ENCODE measurements at places on chromosomes 5 and 9. TPM values are rescaled to one million over a fixed set of nuclear protein-coding genes. Genes with fewer than 3 reads are reported as not detected.

Gene HTR1A
- total RNA-seq: not detected

Gene ZDHHC21
- 7.8 TPM for total RNA-seq

Gene MVB12B
- 12.0 TPM for total RNA-seq

Gene TRIM41
- total RNA-seq: 9.7 TPM

Gene PCDHGA5
- 5.9 TPM for total RNA-seq

Gene PCDHB13
- total RNA-seq: 11.7 TPM

Gene LTC4S
- total RNA-seq: 8.8 TPM

Gene FBXO4
- total RNA-seq: 9.6 TPM
